ENCODE measurements at places on chromosomes 5 and 9.
A peak's percentile ranks its signal among the peaks of the same experiment; 100 is the strongest.

DNA sequence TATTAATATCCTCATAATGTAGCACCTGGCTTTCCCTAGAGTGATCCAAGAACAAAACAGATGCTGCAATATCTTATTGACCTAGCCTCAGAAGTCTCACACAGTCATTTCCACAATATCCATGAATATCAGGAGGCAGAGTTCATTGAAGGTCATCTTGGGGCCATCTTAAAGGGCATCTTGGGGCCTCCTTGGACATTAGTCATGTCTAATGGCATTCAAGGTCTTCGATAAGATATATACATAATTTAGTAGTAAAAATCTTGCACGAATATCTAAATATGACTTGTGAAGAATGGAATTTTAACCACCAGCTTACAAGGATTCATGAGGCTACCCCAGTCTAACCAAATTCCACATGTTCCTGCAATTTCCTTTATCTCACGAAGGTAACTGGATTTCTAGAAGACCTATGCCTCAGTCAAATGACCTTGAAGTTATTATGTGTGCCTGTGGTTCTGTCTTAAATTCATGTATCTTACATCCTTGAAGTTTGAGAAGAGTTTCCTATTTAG is 163.6 kb upstream of the SPEF2 start:
- no peak for DNase-seq

DNA sequence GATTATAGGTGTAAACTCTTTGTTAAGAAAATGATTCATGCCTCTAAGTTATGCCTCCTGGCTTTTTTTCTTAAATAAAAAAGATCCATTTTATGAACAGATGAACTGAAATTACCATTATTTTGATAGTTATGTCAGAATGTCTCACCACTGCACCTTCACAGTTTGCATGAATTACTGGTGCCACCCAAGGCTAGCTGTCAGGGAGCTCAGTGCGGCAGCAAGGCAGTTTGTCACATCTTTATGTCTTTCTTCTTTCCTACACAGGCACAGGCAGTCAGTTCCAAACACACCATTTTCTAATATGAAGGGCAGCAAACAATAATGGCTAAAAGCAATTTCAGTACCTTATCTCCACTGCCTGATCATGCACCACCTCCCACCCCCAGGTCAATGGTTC is 147.7 kb downstream of the SREK1 start:
- no peak for DNase-seq

DNA sequence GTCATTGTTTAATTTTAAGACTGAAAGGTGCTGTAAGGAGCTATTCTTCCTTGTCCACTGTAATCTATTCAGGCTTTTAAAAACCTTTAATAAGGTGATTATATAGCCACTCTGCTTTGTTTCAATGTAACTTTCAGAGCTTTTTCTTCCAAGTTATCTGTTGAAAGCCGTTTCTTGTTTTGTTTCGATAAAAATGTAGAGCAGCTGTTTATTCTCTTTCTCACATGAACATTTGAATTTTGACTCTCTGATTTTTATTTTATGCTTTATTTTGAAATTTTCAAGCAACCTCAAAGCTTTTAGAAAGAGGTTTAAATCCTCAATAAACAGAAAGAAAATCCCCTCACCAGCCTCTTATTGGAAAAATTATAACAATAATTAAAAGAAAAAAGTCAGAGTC is 47.2 kb downstream of the CPEB4 start:
- DNase-seq, result no peak

DNA sequence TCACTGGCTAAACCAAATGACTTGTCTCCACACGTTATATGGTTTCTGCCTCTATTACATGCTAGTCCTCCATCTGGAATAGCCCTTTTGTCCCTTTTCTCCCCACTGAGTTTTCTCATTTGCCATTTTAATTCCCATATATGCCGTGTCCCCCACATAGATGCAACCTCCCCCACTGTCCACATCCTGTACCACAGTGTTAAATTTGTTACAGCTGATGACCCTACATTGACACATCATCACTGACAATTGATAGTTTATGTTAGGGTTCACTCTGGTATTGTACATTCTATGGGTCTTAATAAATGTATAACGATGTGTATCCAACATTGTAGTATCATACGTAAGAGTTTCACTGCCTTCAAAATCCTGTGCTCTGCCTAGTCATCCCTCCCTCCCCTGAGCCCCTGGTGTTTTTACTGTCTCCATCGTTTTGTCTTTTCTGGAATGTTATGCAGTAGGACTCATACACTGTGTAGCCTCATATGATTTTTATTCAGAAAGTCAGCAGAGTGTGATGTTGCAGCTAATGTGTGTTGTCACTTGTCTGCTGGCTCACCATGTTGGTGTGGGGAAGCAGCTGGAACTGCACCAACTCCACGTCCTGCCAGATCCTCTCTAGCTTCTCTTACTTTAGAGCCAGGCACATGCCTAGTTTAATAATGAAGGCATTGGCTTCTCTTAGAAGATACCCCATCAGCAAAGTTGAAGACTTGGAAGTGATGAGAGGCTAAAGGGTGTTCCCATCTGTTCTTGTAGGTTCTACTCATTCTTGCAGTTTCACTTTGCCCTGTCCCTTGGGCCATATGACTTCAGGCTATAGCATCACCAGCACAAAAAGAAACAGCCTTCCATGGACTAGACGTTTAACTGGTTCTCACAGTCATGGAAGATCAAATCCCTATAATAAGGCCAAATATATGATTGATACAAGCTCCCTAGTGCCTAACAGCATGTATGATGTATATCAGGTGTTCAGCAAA is 30.2 kb downstream of the LRRC70 start:
- DNase-seq, result no peak

- DNase-seq, result no peak
These were observed 66.7 kb upstream of the CAST start for GRCh38 chr5:96595300-96596090.

DNA sequence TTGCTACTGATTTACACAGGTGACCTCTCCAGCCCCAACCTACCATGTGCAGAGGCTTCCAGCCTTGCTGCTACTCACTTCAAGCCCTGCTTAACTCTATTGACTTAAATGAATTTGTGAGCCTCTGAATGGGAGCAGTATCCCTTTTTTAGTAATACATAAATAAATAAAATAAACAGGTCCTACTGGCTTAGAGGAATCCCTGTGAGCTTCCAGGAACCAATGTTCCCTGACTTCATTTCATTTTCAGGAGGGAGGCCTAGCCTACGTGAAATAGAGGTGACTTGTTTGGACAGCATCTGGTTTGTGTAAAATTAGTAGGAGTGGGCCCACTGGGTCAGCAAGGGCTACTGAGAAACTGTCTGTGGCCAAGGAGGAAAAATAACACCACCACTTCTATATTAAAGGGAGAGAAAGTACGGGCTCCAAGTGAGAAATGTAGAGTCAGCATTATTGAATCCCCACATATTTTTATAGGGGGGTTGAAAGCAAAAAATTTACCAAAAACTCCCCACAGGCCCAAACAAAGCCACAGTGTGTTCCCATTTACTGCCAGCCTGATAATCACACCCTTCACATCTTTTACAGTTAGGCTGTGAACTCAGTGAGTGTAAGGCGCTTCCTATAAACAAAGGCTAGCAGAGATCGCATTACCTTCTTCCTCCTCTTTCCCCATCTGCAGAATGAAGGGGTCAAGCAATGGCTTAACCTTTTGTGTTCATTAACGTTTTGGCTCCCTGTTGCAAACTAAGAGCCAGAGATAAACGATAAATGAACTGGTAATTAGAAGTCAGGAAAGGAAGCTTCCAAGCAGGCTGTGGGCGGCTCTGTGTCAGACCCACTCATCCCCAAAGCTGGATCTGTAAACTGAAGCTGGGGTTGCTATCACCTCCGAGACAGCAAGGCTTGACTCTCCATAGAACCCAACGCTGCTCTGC is 138.8 kb upstream of the LIFR start:
- DNase-seq, result no peak

GRCh38 chr5:125424402-125425141 is 678.1 kb upstream of the ZNF608 start:
- DNase-seq, result no peak

GRCh38 chr5:43155394-43156096 is 34.8 kb downstream of the ZNF131 start:
- DNase-seq, result no peak

- no peak for DNase-seq
These were observed 632 bp downstream of the UBAP1 start for GRCh38 chr9:34179213-34180136.

DNA sequence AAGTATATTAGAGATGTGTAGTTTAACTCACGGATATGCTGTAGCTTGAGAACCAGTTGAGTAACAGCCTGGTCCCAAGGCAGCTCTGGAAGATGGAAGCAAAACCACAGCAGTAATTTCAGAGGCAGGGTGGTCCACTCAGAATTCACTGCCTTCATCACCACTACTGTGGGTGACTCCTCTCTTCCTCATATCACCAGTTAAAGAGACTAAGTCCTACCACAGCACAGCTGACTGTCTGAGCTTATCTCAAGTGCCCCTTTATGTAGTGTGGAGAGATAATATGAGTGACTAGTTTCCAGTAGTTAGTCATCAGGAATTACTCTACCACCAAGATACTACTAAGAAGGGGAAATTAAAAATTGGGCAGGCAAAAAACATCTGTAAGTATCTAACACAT is 1571.2 kb upstream of the C9orf72 start:
- DNase-seq, result no peak

GRCh38 chr9:31347082-31347617 is 1037.3 kb upstream of the ACO1 start:
- peak; percentile 12 for DNase-seq

- DNase-seq, result no peak
These were observed 379.8 kb downstream of the KDM4C start for GRCh38 chr9:7137571-7137970.

DNA sequence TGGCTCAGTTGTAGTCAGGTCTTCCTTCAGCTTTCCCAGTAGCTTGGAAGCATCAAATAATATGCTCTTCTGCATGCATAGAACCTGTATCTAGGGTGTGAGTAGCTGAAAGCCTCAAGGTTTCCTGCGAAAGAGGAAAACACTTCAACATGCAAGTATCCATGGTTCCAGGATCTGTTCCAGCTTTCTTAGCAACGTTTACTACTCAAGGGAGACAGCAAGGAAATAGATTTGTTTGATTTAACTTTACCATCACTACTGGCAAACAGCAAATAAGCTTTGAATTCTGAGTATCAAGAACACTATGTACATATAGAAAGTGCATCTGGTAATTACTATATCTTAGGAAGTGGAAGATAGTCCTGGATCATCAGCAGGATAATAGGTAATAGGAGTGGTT is 341.0 kb downstream of the PRR16 start:
- no peak for DNase-seq

DNA sequence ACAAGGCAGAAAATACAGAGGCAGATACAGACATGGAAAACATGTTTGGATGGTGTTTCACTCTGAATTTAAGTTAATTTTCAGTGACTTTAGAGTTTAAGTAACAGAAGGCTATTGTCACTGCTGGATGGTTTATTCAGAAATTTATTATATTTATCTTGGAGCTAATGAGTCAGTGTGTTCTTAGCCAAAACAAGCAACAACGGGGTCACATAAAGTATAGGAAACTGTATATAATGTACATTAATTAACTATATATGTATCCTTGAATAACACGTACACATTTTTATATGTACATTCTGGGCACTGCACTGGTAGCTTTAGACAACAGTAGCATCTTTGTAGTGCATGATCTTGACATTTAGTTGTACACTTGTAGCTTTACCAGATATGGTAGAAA is 30.7 kb downstream of the CYLC2 start:
- DNase-seq, result no peak

DNA sequence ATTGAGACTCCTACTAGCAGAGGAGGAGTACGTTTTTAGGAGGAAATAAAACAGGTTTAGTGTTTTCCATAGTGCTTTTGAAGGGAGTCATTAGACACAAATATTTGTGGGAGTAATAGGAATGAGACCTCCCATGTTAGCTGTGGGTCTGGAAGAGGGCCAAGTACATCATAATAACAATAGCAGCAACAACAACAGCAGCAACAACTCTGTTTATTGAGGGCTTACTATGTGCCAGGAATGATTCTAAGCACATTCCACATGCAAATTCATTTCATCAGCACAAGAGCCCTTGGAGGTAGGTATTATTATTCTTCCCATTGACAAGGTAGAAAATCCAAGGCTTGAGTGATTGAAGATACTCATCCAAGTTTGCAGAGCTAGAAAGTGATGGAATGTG is 384.2 kb upstream of the RPS23 start:
- DNase-seq, result no peak

DNA sequence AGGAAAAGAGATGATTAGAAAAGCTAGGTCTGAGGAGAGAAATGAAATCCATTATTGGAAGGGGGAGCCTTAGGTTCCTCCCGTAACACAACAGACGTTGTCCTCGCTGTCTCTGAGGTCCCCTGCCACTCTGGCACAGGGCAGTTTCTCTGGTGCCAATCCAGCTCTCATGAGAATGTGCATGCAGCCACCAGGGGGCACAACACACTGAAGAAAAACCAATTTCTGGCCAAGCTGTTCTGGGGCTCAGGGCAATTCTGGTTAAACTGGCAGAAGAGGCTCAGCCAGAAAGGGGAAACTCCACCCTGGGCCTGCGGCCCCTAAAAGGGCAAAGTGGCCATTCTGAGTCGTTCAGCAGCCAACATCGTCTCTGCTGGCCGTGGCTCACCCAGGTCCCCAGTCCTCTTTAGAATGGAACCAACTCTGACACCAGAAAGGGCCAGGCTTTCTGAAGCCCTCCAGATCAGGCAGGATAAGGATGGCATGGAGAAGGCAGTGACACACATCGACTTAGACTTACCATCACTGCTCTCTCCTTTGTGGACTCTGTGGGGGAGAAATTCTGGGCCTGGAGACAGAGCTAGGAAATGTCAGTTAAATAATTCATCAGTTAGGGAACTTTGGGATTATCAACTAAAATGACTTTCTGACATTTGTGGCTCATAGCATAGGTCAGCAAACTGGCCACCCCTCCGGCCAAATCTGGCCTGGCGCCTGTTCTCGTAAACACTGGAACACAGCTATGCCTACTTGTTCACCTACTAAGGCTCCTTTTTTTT is 58.5 kb upstream of the GOLPH3 start:
- peak; percentile 70 for DNase-seq

- DNase-seq, result peak; percentile 12
These were observed 76.1 kb upstream of the ASS1 start for GRCh38 chr9:130368631-130369103.

GRCh38 chr5:173686950-173687349 is 70.5 kb upstream of the BOD1 start:
- DNase-seq, result no peak

GRCh38 chr9:116067566-116067965 is 86.0 kb upstream of the PAPPA start:
- DNase-seq, result no peak

GRCh38 chr5:30968971-30969370 is 224.5 kb upstream of the CDH6 start:
- no peak for DNase-seq

GRCh38 chr5:98727686-98728085 is 45.8 kb upstream of the RGMB start:
- no peak for DNase-seq

GRCh38 chr5:165003283-165003682 is 1497.9 kb downstream of the MAT2B start:
- no peak for DNase-seq
